ENCODE measurements at places on chromosomes 5 and 9. TPM values are rescaled to one million over a fixed set of nuclear protein-coding genes. Genes with fewer than 3 reads are reported as not detected.

The PLCXD3 gene
- not detected for total RNA-seq

The KCNMB1 gene
- total RNA-seq = 0.05 TPM

The PIP5KL1 gene
- total RNA-seq = 2.7 TPM

The ADAMTS2 gene
- total RNA-seq = not detected

The TSSK1B gene
- total RNA-seq = not detected

The GFPT2 gene
- total RNA-seq = not detected

The KLF4 gene
- 0.18 TPM for total RNA-seq

The NOTCH1 gene
- 67.4 TPM for total RNA-seq

The SPINK13 gene
- total RNA-seq = not detected

The CTNND2 gene
- total RNA-seq = not detected

The FCN2 gene
- not detected for total RNA-seq

The ARL14EPL gene
- not detected for total RNA-seq

The SMIM23 gene
- not detected for total RNA-seq

The PHF24 gene
- total RNA-seq = not detected

The SCGB3A2 gene
- not detected for total RNA-seq

The RANBP3L gene
- total RNA-seq = not detected

The IFNA13 gene
- not detected for total RNA-seq

The PTPRD gene
- not detected for total RNA-seq

The CCDC69 gene
- 63.5 TPM for total RNA-seq

The NTRK2 gene
- total RNA-seq = 0.34 TPM

The LRRTM2 gene
- 0.02 TPM for total RNA-seq

The FCN1 gene
- not detected for total RNA-seq

The FAM151B gene
- total RNA-seq = 1.0 TPM

The RALGDS gene
- 65.7 TPM for total RNA-seq

The CDH10 gene
- not detected for total RNA-seq

The JADE2 gene
- total RNA-seq = 81.1 TPM

The CDK9 gene
- 104 TPM for total RNA-seq

The PCDHA3 gene
- total RNA-seq = not detected

The MORN5 gene
- total RNA-seq = not detected

The FBP2 gene
- total RNA-seq = not detected

The PTGDS gene
- 6.7 TPM for total RNA-seq

The TRIM36 gene
- 0.16 TPM for total RNA-seq

The IL5 gene
- total RNA-seq = 7.7 TPM

The SPINK7 gene
- total RNA-seq = not detected

The SLC1A3 gene
- not detected for total RNA-seq

The GDNF gene
- not detected for total RNA-seq

The EIF4EBP3 gene
- total RNA-seq = 6.7 TPM

The CRB2 gene
- not detected for total RNA-seq

The BTNL3 gene
- not detected for total RNA-seq

The WDR38 gene
- not detected for total RNA-seq

The DAB2IP gene
- not detected for total RNA-seq

The TERT gene
- total RNA-seq = 11.2 TPM

The SLC36A2 gene
- total RNA-seq = not detected

The TPD52L3 gene
- not detected for total RNA-seq

The PPP3R2 gene
- not detected for total RNA-seq

The OR1N2 gene
- not detected for total RNA-seq

The ZBED3 gene
- 0.59 TPM for total RNA-seq

The PCDH12 gene
- total RNA-seq = 1.9 TPM

The UGT3A2 gene
- 0.18 TPM for total RNA-seq

The GRAMD2B gene
- 5.2 TPM for total RNA-seq

The CSF1R gene
- 0.14 TPM for total RNA-seq

The RAB3C gene
- not detected for total RNA-seq

The TRPM3 gene
- not detected for total RNA-seq

The BARX1 gene
- 0.20 TPM for total RNA-seq

The FAXDC2 gene
- 0.14 TPM for total RNA-seq

The F12 gene
- 1.2 TPM for total RNA-seq

The AK1 gene
- 46.5 TPM for total RNA-seq

The CARD9 gene
- total RNA-seq = 3.8 TPM

The PCDHGA2 gene
- 0.23 TPM for total RNA-seq
